Activated naive CD8-positive, alpha-beta T cell treated with anti-CD3 and anti-CD28 coated beads for 36 hours (primary cell): ENCODE measurements at places on chromosomes 2 and 18. TPM values are rescaled to one million over a fixed set of nuclear protein-coding genes. Genes with fewer than 3 reads are reported as not detected.

FTCDNL1 gene
- total RNA-seq, result 3.2 TPM

PLCL1 gene
- 0.23 TPM for total RNA-seq

- no peak for DNase-seq
Measured at GRCh38 chr2:167814881-167815718, 432.3 kb downstream of the STK39 start.

DNA sequence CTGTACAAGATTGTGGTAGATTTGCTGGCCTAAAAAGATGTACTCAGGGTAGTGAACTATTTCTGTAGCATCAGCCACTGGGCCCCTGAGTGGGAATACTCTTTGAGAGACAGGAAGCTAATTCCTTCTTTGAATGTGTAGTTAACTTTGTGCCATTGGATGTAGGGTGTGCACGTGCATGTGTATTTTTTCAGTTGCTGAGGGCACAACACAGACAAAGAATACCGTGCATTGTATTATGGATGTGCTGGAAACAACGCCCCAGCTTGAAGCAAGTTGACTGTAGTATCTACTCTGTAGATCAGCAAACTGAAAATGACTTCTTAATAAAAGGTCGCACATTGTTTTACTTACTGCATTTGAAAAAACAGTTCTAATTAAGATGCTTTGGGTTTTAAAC is 14.1 kb downstream of the CRIM1 start:
- no peak for DNase-seq

DNA sequence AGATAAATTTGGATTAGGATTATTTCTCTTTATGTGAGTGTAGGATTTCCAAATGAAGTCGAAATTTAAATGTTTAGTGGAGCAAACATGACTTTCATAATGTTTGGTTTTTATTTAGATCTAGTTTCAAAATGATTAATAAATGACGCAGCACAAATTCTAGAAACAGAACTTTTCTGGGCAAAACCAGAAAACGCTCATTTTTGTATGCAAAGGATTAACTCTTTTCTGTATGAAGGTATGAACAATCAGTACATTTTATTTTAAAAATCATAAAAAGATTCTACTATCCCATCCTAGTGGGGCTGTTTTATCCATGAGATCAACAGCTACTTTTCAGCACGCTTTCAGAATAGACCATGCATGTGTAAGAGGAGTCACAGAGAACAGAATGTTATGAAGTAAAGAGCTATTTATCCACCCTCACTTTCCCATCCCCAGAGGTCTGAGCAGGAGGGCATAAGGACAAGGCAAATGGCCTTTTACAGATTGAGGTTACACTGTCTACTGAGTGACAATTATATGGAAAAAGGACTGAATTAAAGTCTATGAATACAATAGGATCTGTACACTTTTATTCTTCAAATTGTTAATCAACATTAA is 270.8 kb downstream of the ZEB2 start:
- DNase-seq, result no peak

DNA sequence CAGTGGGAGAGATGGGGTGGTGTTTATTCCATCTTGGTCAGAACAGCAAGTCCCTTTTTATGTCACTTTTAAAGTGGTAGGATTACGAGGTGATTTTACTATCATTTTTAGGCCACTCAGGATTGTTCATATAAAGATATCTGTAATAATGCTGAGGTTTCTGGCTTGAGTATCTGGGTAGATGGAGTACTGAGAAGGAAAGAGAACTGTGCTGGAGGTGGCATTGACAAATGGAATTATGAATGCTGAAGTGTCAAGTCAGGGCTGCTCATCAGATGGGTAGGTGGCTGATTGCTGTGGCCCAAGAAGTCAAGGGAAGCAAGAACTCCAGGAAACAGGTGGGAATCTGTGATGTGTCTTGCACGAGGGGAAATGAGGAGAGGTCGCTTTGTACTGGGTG is 85.3 kb upstream of the MGAT4A start:
- no peak for DNase-seq

GRCh38 chr2:203097735-203098134 is 83.1 kb downstream of the NBEAL1 start:
- DNase-seq, result no peak

DNA sequence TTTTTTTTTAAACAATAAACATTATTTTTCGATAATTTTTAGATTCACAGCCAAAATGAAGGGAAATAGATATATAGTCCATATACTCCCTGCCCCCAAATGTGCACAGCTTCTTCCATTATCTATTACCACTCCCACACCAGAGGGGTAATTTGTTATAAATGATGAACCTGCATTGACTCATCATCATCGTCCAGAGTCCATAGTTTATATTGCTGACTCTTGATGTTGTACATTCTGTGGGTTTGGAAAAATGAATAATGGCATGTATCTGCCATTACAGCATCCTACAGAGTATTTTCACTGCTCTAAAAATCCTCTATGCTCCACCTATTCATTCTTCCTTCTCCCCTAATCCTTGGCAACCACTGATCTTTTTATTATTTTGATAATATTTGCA is 121.5 kb downstream of the LTBP1 start:
- DNase-seq, result no peak

GRCh38 chr2:14524041-14524802 is 108.3 kb upstream of the LRATD1 start:
- DNase-seq, result no peak

- no peak for DNase-seq
Measured at GRCh38 chr18:38948436-38948835, 1382.8 kb upstream of the CELF4 start.
